ENCODE measurements at places on chromosomes 4 and X.

DNA sequence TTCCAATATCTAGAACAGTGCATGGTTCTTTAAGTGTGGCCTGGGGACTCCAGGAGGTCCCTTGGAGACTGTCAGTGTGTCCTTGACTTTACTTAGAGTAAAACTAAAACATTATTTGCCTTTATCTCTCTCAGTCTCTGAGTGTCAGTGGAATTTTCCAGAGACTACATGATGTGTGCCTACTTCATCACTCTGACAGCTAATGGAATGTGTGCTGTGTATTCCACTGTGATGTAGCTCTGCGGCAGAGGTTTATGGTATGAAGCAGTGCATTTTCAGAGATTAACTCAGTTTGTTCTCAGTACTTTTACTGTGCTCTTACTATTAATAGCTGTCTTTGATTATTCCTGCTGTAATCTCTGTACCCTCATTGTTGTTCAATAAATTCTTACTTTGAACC lies 85.6 kb downstream of the MANBA start:
- DNase-seq = no peak

- DNase-seq = no peak
Observed at GRCh38 chr4:692771-693554, 4.0 kb upstream of the SLC49A3 start.

DNA sequence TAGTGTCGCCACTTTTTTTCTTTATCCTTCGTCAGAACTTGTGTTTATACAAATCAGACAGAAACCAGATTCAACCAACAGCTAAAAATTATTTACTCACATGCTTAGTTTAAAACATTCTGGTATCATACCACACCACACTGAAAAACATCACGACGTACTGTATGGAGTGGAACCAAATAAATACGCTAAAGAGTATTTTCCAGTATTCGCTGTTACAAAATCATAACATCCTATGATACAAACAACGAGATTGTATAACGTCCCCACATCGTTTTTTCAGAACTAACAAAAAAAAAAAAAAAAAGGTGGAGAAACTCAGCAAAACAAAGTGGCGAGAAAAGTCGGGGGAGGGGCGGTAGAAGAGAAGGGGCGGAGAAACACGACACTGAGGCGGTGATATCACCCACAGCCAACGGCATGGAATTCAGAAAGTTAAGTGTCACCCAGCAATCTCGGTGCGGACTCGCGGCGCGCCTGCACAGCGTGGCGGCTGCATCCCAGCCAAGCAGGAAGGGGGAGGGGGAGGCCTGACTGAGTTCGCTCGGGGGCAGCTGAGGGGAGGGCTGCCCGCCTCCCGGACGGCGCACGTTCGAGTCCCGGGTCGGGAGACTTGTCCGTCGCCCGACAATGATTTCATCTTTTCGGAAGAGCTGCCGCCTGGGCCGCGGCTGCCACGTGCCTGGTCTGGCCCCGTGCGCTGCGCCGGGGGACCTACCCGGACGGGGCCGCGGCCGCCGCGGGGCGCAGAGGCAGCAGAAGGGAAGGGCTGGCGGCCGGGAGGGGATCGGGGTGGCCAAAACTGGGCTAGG lies 920 bp downstream of the SETD7 start:
- DNase-seq = peak; percentile 82

GRCh38 chrX:17682259-17682658 lies 55.0 kb upstream of the SCML1 start:
- no peak for DNase-seq

DNA sequence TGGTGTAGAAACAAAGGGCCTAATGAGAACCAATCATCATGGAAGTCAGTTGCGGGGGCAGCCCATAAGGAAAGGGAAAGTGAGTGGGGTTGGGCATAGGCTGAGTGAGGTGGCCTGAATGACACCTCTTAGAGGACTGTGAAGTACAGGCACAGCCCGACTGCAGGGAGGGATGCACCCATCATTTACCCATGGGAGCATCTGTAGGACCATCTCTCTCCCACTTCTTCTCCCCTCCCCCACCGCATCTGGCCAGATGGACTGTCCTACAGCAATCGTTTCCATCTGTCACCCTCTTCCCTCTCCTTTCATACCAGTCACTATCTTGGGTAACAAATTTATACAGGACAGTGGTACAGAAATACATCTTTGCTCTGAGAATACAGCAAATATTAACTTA lies 4.2 kb downstream of the STBD1 start:
- DNase-seq = no peak

- no peak for DNase-seq
Observed at GRCh38 chrX:111759686-111760085, 78.7 kb downstream of the ALG13 start.

GRCh38 chr4:2800691-2801596 lies 8.1 kb downstream of the SH3BP2 start:
- DNase-seq = peak; percentile 59

DNA sequence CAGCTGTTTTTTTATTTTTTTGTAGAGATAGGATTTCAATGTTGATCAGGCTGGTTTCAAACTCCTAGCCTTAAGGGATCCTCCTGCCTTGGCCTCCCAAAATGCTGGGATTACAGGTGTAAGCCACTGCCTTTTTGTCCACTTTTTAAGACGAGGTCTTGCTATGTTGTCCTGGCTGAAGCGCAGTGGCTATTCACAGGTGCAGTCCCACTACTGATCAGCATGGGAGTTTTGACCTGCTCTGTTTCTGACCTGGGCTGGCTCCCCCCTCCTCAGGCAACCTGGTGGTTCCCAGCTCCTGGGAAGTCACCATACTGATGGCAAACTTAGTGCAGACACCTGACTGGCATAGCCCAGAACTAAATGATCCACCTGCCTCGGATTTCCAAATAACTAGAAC lies 2.3 kb upstream of the NSD2 start:
- DNase-seq = no peak

DNA sequence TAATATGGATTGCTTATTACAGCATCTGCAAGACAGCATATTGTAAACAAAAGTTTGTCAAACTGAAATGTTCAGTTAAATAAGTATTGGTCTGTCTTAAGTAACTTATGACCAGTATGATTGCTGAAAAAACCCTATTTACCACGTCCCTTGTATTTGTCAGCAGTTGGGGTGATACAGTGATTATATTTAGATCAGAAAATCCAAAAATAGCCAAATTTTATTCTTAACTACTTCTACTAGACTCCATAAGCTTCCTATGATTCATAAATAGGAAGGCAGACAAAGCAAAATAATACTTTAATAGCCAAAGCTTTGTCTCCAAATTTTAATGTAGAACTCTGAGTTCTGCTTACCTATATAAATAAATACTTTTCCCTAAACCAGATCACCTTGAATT lies 45.3 kb downstream of the TBCK start:
- DNase-seq = no peak

GRCh38 chr4:8332038-8332857 lies 62.7 kb downstream of the HTRA3 start:
- DNase-seq = no peak

- no peak for DNase-seq
Observed at GRCh38 chrX:24332878-24333277, 19.0 kb upstream of the SUPT20HL2 start.
